Central memory CD4-positive, alpha-beta T cell (primary cell): ENCODE measurements at places on chromosomes 16 and 17.

- DNase-seq, result no peak
Measured at GRCh38 chr16:55643161-55643970, 12.4 kb upstream of the SLC6A2 start.

- DNase-seq, result no peak
Measured at GRCh38 chr17:28112606-28113005, 70.1 kb downstream of the NLK start.

DNA sequence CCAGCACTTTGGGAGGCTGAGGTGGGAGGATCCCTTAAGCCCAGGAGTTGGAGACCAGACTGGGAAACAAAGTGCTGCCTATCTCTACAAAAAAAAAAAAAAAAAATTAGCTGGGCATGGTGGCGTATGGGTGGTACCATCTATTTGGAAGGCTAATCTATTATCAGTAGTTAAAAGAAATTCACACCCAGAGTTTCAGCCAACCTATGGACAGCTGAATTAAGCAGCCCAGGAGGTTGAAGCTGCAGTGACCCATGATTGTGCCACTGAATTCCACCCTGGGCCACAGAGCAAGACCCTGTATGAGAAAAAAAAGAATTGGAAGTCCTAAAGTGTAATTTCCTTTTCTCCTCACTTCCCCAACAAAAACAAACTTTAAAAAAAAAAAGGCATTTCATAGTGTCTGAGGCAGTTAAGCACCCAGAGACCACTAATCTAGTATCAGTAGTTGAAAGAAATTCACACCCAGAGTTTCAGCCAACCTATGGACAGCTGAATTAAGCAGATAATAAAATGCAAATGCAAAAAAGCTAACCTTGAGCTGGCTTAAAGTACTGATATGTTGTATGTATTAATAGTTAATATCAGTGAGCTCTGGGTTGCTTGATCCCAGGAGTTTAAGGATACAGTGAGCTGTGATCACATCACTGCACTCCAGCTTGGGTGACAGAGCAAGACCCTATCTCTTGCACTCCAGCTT is 18.1 kb downstream of the CLTC start:
- no peak for DNase-seq

GRCh38 chr16:14020141-14020540 is 51.0 kb upstream of the MRTFB start:
- no peak for DNase-seq

- no peak for DNase-seq
Measured at GRCh38 chr17:79090443-79091225, 16.0 kb downstream of the ENGASE start.

- DNase-seq, result peak; percentile 59
Measured at GRCh38 chr17:65099941-65100315, 37.2 kb upstream of the RGS9 start.

DNA sequence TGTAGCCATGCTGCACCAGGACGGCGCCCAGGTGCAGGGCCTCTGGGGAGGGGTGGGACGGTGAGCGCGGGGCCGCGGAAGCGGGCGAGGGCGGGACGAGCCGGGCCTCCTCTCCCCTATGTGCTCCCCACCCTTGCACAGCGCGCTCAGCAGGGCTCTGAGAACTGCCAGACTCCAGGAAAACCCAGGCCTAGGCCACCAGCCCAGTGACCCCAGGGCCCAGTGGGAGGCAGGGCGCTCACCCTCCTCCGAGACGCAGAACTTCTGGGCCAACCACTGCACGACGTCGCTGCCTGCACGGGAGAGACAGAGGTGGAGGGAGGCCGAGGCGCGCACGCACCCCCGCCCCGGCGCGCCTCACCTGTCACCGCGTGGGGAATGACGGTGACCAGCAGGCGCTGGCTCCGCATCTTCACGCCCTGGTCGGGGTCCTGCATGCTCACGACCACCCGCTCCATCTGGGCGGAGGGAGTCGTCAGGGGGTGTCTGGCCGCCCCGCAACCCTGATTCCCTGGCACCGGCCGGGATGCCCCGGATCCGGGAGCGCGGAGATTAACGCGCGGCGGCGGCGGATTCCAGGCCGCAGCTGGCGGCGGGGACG is 603 bp downstream of the RGS11 start:
- DNase-seq, result no peak

DNA sequence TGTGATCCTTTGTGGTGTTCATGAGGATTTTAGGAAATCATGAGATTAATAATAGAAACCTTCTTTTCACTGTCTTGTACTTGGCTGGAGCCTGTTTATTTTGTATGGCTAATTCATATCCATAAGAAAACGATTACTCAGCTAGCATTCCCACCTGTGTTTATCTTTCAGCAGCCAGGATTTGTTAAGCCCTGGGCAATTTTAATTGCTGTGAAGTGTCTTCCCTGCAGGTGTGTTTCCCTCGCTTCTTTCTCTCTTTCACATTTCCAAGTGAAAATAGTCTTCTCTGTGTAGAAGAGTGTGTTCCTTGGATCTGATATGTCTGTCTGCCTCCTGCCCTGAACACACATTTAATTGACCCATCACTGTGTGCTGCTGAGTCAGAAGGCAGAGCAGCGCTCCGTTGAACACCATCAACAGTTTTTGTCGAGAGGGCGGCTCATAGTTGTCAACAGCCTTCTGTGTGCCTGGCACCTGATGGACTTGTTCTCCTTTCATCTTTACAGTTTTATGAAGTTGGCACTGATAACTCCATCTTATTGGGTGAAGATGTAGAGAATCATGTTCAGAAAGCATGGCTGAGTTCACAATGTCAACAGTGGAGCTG is 83.2 kb downstream of the SPECC1 start:
- no peak for DNase-seq

- DNase-seq, result peak; percentile 86
Measured at GRCh38 chr17:3911271-3912053, 4.8 kb downstream of the P2RX1 start.

DNA sequence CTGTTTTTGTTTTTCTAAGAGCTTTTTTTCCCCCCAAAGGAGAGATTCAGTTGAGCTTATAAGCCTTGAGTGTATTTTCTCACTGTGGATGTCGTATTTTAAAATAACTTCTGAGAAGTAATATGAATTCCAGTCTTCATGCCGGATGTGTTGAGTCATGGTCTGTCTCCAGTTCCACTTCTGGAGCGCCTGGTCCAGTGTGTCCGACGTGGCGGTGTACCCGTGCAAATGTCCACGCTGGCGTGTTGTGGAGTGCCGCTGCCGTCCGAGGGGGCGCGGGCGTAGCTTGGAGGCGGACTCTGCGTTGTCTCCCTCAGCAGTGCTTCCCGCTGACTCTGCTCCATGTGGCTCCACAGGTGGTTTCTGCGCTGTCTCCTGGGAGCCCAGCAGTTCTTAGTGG is 60.9 kb upstream of the ZNF750 start:
- DNase-seq, result no peak

DNA sequence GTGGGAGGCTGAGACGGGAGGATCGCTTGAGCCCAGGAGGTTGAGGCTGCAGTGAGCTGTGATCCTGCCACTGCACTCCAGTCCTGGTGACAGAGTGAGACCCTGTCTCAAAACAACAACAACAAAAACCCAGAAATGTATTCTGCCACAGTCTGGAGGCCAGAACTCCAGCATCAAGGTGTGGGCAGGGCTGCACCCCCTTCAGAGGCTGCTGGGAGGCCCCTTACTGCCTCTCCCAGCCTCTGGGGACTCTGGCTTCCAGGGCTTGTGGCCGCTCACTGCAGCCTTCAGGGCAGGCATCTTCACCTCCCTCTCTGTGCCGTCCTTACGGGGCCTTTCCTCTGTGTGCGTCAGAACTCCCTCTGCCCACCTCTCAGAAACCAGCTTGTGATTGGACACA is 209.4 kb upstream of the GSE1 start:
- DNase-seq, result no peak

GRCh38 chr17:38498353-38498752 is 70.1 kb downstream of the ARHGAP23 start:
- DNase-seq, result no peak

GRCh38 chr16:31334934-31335333 is 20.0 kb upstream of the ITGAX start:
- no peak for DNase-seq

DNA sequence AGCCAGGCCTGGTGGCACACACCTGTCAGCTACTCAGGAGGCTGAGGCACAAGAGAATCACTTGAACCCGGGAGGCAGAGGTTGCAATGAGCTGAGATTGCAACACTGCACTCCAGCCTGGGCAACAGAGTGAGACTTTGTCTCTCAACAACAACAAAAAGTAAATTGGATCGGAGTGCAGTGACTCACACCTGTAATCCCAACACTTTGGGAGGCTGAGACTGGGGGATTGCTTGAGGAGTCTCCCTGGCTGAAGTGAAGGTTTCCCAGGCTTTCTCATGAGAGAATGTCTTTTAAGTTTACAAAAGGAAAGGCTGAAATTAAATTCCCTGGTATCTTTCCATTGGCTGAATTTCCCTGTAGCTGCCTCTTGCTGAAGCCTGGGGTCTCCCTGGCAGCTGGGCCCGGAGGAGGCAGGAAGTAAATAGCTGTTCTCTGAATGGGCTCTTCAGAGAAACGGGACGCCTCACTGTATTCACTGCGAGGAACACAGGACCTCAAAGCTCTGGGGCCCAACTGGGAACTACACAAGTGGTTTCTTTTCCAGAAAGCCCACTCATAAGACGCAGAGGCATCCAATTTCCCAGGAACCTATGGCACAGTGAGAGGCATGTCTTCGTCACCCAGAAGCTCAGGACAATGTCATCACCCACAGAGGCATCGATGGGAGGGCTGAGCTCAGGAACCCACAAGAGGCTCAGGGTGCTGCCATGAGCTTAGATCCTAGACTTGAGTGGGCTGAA is 77.4 kb upstream of the SMURF2 start:
- no peak for DNase-seq

GRCh38 chr17:1060991-1061390 is 64.1 kb downstream of the TIMM22 start:
- no peak for DNase-seq

GRCh38 chr17:77454242-77455095 is 313.7 kb downstream of the SEC14L1 start:
- DNase-seq, result no peak

GRCh38 chr16:1152123-1152638 is 725 bp upstream of the CACNA1H start:
- DNase-seq, result peak; percentile 53

GRCh38 chr16:69443927-69444631 is 19.7 kb downstream of the CYB5B start:
- peak; percentile 26 for DNase-seq

- no peak for DNase-seq
Measured at GRCh38 chr16:1031666-1032065, 40.9 kb upstream of the SSTR5 start.

- no peak for DNase-seq
Measured at GRCh38 chr16:86836503-86837129, 258.3 kb downstream of the FOXL1 start.

DNA sequence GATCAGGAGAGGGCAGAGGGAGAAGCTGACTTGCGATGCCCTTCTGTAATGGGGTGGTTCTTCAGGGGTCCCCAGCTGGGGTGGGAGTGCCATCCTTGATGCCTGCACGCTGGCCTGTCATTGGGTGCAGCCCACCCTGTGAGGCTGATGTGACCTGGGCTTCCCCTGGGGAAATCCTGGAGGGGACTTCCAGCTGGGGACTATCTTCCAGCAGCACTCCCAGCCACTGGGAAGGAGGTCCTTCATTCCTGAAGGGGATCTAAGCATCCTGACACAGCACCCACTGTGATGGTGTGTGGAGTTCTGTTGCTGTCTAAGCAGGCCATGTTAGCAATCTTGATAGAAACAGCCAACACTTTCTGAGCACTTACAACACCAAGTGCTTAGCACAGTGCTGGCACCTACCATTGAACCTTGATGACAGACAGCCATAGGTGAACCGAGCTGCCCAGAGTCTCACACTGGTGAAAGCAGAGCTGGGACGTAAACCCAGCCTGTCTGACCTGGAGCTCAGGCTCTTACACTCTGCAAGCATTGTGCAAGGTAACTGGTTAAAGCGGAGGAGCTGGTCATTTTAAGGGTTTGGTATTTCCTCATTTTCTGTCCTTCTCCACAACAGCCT is 211.3 kb downstream of the CCDC182 start:
- DNase-seq, result no peak

GRCh38 chr17:29563816-29564215 is 3.0 kb downstream of the ABHD15 start:
- no peak for DNase-seq

DNA sequence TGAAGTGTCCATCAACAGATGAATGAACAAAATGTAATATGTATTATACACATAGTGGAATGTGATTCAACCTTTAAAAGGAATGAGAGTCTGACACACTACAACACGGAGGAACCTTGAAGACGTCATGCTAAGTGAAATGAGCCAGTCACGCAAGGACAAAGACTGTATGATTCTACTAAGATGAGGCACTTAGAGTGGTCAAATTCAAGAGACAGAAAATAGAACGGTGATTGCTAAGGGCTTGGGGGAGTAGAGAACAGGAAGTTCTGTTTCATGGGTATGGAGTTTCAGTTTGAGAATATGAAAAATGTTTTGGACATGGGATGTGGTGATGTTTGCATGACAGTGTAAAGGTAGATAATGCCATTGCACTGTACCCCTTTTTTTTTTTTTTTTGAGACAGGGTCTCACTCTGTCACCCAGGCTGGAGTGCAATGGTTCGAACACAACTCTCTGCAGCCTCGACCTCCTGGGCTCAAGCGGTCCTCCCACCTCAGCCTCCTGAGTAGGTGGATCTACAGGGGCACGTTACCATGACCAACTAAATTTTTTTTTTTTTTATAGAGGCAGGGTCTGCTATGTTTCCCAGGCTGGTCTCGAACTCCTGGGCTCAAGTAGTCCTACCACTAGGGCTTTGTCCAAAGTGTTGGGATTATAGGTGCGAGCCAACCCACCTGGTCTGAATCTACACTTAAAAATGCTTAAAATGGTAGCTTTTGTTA is 2.9 kb upstream of the CCDC102A start:
- DNase-seq, result no peak

DNA sequence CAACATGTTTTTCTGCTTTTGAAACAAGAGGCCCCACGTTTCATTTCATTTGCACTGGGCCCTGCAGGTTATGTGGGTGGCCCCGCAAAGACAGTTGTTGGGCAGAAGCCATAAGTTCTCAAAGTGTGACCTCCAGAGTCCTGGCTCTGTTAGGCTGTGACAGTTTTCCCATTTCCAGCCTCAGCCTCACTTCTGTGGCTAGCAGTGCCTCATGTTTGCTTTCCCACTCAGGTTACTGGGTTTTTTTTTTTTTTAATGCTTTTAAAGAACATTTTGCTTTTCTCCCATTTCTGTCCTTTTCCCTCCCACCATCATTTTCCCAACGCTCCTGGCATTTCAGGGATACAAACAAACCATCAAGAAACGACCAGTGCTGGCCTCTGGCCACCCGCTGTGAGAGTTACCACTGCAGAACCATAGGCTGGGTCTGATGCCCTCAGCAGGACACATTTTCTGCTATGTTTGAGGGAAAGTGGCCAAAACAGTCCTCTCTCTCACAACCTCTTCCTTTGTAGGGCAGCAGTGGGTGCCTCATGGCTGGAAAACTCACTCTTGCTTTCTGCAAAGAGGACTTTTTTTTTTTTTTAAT is 159.0 kb upstream of the MPHOSPH6 start:
- DNase-seq, result no peak

DNA sequence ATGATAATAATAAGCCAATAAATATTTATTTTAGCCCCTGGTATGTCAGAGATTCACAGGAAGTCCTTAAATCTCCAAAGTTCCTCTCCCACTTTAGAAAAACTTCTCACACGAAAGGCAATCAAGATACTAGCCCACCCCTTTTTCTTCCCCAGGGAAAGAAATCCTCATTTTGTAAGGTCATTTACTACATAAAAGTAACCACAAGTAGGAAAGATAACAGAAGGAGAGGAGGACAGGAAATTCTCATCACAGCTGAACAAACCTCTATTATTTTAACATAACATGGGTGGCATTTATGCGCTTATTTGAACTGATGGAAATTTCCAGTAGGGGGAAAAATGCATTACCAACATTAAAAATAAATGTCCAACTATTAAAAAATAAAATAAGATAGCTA is 3.4 kb downstream of the FAM222B start:
- no peak for DNase-seq
